Hematopoietic multipotent progenitor cell treated with erythropoietin and hydrocortisone succinate and interleukin-3 and kit ligand, for 8 days (in vitro differentiated cells): ENCODE measurements at places on chromosomes 7 and 10.

DNA sequence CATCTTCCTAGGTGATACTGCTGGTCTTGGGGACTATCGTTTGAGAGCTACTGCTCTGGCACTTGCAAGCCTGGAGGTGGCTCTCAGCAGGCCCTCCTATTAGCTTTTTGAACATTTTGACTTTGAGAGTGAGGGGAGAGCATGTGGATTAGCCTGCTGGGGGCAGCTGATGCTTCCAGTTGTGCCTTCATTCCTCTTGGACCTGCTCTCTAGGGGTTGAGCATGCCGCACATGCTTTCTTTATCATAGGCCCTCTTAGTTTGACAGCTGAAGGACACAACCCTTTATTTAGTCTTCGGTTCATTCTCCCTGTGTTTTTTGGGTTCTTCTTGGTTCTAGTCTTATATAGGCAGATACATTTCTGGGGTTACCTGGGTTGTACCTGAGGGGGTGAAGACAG lies 132.1 kb downstream of the GALNT17 start:
- no peak for DNase-seq

GRCh38 chr7:55120501-55121198 lies 101.8 kb downstream of the EGFR start:
- DNase-seq: no peak

DNA sequence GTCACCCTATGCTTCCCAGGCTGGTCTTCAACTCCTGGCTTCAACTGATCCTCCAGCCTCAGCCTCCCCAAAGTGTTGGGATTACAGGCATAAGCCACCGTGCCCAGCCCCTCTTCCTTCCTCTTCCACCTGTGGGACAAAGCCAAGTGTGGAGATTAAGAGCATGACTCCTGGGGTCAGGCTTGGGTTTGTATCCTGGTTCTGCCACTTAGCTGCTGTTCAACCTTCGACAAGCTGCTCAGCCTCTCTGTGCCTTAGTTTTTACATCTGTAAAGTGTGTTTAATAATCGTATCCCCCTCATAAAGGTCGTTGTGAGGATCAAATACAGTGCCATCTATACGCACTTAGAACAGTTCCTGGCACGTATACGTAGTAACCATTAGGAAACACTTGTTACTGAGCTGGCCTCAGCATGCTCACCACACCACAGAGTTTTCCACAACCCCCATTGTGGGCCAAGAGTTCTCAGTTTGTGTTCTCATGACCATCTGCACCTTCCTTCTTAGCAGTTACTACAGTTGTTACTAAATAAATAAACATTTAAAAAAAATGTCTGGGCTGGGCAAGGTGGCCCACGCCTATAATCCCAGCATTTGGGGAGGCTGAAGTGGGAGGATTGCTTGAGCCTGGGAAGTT lies 140.5 kb upstream of the BTBD16 start:
- DNase-seq: no peak

DNA sequence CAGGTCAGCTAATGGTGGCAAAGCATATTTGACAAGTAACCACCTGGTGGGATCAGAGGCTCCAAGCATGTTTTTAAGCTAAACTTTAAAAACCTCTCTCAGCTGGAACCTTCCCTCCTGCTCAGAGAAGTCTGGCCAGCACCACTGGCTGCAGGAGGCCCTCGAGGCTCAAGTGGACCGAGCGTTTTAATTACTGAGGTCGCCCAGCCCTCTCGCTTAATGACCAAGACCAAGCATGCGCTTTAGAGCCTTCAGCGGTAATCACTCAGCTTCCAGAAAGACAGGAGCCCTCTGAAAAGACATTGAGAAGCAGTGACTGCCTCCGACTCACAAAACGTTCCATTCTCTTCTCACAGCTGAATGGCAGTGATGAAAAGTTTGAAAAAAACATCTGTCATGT lies 383.4 kb upstream of the ADARB2 start:
- DNase-seq: no peak

GRCh38 chr7:129643550-129644170 lies 32.1 kb downstream of the NRF1 start:
- DNase-seq: no peak

GRCh38 chr7:95919556-95919955 lies 147.2 kb downstream of the DYNC1I1 start:
- no peak for DNase-seq

GRCh38 chr10:110989016-110989415 lies 69.6 kb downstream of the SHOC2 start:
- no peak for DNase-seq

DNA sequence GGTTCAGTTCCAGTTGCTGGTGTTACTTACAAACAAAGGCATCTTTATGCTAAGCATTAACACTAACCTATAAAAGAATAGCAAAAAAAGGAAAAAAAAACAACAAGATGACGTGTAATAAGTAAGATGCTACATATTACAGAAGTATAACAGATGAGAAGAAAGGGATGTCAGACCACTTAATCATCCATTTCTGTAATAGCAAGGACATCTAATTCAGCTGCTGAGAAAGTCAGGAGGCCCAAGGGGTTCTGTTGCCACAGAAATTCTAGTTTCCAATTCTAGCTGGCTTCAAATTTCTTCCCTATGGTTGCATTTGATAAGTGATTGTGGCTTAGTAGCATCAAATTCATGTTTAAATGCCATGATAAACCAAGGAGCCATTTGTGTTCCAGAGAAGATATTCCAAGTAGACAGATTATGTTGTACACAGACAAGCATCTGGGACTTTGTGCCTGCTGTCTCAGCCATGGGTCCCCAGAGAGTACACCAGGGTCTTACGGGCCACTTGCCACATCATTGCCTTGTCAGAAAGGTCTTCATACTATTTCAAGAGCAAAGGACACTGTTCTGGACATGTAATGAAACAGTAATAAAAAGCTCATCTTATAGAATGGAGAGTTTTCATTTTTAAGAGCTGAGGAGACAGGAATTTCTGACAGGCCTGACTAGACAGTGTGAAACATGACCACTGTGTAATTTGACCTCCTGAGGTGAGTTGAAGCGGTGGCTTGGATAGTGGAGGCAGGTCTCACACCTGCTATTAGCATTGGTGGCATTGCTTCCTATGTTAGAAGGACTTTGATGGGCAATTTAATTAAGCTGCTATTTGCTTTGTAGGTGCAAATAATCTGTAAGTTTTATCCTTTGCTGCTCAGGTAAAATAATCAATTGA lies 4.2 kb upstream of the ASB4 start:
- DNase-seq: no peak

- peak; percentile 47 for DNase-seq
Observed at GRCh38 chr7:47088329-47089067, 493.4 kb downstream of the TNS3 start.

GRCh38 chr7:30926313-30926712 lies 14.7 kb downstream of the AQP1 start:
- DNase-seq: peak; percentile 88
